COR-L47 (cell line): ENCODE measurements at places on chromosomes 13 and 19.

GRCh38 chr13:50130123-50130946 is 115.1 kb downstream of the KCNRG start:
- no peak for DNase-seq

DNA sequence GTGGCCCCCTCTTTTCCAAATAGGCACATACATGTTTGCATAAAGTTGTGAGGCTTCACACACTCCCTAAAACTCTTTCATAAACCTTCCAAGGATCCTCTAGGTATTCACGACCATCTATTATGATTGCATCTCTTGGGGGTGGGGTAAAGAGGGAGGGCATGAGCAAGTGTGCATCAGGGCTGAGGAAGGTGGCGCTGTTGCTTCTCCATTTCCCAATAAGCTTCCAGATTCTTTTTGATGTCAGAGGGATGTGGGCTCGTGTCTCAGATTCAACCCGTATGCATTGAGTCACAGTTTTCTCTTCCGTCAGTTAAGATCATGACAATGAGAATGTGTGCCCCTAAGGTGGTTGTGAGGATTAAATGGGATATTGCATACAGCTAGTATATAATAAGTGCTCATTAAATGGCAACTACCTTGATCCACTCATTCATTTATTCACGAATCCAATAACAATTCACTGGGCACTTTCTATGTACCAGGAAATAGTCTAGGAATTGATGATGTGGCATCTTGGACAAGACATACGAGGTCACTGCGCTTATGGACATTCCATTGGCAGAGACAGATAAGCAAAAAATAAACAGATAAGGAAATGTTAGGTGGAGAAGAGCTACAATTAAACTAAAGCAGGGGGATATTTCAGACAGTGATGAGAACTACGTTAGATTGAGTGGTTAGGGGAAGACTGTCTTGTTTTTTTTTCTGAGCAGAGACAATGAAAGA is 10.3 kb downstream of the CYP2B6 start:
- DNase-seq, result no peak

- DNase-seq, result no peak
These were observed 23.5 kb downstream of the SLC25A15 start for GRCh38 chr13:40812724-40813445.

- no peak for DNase-seq
These were observed 64.2 kb downstream of the CRYL1 start for GRCh38 chr13:20461481-20461859.

DNA sequence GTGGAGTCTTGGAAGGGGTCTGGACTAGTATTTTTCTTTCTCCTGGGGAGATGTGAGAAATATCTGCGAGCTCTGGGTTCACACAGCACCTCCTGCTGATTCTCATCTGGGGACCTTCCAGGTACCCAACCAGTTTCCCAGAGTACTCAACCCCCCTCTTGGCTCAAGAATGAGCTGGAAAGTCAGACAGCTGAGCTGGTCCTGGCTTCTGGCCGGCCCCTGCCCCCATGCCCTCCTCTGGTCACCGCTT is 2.2 kb upstream of the PDE4A start:
- no peak for DNase-seq

- DNase-seq, result no peak
These were observed 598.1 kb downstream of the UQCRFS1 start for GRCh38 chr19:28614634-28615545.

- DNase-seq, result no peak
These were observed 591.5 kb upstream of the PCDH9 start for GRCh38 chr13:67821606-67822005.

DNA sequence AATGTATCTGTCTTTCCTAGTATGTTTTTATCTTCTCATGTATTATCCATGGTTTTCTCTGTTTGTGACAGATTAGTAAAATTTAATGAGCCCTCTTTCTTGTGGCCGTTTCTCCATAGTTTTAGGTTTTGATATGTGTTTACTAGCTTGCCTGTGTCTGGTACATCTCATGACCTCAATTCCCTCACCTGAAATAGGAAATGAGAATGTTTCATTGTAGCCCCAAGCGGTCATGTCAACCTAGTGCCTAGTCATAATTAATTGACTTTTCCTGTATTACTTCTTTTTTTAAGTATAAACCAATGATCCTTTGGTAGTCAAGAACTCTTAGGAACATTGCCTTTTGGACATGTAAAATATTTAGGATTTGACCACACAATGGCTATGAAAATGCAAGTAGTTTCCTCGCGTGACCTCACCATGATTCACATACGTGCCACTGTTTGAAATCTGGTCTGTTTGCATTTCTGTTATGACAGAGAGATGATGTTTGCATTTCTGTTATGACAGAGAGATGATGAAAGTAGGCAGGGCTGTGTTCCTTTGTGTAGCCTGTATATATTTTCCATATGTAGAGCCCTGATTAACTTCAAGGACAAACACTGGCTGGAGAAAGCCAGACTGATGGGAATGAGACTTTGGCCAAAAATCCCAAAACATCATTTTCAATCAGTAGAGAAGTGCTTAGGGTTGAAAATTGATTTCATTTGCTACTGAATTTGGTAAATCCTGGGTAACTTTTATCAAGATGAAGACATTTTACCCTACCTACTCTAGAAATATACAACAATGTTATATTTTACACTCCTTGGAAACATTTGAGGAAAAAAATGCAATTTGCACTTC is 104.8 kb downstream of the TNFRSF19 start:
- no peak for DNase-seq

DNA sequence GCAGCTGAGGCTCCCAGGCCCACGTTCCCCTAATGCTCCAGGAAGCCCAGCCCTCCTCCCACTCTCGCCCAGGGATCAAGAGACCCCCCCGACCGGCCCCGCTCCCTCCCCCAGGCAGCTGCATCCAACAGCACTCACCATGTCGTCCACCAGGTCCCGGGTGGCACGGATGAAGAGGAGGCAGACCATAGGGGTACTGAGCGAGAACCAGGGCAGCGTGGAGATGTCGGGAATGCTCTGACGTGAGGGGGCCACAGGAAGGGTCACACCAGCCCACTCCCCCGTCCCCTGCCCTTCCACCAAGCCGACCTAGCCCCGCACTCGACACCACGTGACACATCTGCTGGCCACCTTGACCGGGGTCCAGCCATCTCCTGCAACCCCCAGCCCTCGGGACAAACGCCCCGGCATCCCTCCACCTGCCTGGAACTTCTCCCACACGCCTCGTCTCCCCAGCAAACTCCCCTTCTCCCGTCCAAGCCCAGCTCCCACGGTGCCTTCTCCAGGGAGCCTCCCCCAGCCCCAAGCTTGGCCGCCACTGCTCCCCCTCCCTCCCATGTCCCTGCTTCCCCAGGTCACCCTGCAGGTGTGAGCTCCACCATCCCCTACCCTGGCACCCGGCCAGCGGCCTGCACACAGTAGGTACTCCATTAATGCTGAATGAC is 4.9 kb downstream of the ATP8B3 start:
- DNase-seq, result no peak

DNA sequence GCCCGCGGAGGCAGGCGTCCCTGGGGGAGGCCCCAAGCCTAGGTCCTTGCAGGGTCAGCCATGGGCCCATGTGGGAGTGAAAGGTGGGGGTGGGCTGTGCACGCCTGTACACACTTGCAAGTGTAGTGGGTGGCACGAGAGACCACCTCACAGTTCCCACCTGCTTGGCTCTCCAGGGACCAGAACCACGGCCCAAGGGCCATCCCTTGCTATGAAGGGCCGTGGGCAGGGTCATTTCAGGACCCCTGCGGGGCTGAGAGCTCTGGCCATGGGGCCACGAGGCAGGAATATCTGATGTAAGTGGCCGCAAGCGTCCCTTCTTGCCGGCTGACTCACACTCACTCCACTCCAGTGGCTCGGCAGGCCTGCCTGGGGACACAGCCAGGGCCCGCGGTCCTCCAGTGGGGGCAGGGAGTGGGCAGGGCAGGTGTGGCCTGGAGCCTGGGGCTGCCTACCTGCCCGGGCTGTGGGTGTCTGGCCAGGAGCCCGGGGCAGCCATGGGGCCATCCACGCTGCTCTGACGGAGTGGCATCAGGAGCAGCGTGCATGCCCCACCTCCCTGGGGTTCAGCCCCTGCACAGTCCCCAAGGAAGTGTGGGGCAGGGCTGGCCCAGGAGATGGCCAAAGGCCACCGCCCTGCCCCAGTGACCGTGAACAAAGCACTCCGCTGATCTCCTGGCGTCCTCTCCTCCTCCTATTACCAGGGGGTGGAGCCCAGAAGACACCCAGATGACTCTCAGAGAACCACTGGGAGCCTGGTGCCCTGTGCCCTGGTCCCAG is 8.6 kb upstream of the MKNK2 start:
- DNase-seq, result no peak

- no peak for DNase-seq
These were observed 99.2 kb downstream of the GNG7 start for GRCh38 chr19:2603334-2603733.
